ENCODE measurements at places on chromosomes 6 and 20.

DNA sequence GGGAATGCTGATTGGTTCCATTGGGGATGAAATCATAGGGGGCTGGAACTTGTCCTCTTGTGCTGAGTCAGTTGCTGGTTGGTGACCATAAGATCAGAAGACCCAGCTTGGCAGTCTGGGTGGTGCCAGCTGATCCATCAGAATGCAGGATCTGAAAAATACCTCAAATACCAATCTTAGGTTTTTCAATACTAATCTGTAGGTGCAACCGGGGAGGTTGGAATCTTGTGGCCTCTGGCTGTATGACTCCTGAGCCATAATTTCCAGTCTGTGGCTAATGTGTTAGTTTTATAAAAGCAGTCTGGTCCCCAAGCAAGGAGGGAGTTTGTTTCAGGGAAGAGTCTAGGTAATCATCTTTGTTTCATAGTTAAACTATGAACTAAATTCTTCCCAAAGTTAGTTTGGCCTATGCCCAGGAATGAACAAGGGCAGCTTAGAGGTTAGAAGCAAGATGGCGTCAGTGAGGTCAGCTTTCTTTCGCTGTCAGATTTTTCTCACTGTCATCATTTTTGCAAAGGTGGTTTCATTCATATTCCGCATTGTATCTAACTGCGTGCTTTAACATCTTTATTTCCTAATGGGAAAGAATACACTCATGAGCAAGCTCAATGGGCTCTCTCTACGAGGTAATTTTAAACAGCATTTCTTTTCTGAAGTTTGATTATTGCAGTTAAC, 2.0 kb downstream of the ARMH2 start:
- DNase-seq, result no peak

DNA sequence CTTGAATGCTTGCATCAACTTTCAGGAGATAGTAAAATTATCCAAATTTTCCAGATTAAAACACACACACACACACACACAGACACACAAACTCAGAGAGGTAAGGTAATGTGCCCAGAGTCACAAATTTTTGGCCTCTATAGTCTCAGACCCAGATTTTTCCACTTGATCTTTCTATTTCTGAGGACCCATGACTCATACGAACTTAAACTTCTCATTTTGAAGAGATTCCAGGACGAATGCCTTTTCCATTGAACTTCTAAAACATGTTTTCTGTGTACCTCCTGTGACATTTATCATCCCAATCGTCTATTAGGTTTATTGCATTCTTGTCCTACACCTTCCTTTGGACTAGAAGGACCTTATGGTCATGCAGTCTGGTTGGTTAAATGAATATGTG, 172.9 kb upstream of the COL21A1 start:
- no peak for DNase-seq

- DNase-seq, result peak; percentile 27
Measured at GRCh38 chr20:237489-237888, 10.4 kb downstream of the DEFB129 start.

DNA sequence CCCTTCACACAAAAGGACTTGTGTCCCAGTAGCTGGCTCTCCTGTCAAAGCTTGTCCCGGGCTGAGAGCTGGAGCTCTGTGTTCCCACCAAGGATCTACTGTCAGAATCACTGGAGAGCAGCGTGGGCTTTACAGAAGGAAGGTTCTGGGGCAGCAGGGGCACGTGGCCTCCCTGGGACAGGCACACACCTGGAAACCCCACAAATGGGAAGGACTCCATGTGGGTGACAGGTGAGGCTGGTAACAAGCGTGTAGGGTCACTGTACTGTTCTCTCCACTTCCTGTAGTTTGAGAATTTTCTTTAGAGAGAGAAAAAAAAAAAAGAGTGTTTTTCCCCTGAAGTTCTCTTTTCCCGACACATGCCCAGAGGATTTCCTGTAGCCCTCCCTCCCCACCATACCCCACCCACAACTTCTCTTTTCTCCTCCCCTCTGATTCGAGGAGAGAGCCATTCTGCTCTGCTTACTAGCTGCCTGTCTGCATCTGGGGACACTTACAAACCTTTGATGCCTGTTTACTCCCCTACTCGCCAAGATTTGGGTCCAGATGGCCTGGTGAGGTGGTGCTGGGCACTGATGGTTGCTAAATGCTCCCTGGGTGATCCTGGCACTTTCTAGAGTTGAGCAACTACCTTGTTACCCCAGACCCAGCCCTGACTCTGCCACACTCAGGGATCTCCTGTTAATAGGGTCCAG, 84.1 kb upstream of the SIRPA start:
- DNase-seq, result no peak

DNA sequence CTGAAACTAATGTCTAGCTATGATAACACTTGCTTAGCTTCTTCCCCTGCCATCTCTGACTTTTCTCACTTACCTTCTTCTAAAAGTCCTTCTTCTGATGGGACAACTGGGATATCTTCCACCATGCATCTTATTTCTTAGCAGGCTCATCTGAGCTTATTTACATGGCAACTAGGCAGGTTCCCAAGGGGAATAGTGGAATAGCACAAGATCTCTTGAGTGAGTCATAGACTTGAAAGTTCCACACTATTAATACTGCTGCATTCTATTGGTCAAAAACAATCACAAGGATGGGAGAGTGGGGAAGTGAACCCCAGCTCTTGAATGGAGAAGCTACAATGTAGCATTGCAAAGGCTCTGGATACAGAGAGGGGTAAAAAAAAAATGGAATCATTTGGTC, 142.1 kb downstream of the HAO1 start:
- DNase-seq, result no peak

DNA sequence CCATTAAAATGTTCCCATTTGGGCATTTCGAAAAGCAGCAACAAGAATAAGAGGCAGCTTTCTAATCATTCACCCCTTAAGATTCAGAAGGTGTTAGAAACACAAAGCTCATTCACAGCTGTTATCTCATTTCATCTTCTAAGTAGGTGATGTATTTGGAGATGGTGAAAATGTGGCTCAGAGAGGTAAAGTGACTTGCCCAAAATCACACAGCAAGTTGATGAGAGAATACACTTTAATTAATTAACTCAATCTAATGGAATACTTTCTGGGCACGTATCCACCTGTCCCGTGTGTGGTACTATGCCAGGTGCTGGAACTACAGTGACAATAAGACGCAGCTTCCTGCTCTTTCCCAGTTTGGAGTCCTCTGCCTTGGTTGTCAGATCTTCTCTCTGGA, 147.4 kb upstream of the LRFN2 start:
- DNase-seq, result no peak

DNA sequence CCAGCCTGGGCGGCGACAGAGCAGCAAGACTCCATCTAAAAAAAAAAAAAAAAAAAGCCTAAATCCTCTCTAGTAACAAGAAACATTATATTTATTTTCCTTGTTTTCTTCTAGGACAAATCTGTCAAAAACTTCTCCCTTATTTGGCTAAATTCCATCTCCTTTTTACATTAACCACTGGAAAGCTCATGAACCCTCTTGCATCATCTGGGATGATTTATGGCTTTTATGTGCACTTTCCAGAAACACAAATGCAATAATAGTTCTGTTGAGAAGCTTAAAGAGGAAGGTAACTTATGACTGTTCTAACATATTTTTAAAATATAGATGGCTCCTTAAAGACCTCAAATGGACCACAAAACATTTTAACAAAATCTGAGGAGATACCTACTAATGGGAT, 526.1 kb upstream of the SPTLC3 start:
- DNase-seq, result no peak

GRCh38 chr6:43275801-43276576, 22.1 kb upstream of the SLC22A7 start:
- DNase-seq, result no peak

GRCh38 chr6:156953127-156953478, 175.9 kb downstream of the ARID1B start:
- DNase-seq, result no peak

All from GM13976 (cell line).